T-helper 17 cell (primary cell): ENCODE measurements at places on chromosomes 13 and 19. TPM values are rescaled to one million over a fixed set of nuclear protein-coding genes. Genes with fewer than 3 reads are reported as not detected.
A peak's percentile ranks its signal among the peaks of the same experiment; 100 is the strongest.

DNA sequence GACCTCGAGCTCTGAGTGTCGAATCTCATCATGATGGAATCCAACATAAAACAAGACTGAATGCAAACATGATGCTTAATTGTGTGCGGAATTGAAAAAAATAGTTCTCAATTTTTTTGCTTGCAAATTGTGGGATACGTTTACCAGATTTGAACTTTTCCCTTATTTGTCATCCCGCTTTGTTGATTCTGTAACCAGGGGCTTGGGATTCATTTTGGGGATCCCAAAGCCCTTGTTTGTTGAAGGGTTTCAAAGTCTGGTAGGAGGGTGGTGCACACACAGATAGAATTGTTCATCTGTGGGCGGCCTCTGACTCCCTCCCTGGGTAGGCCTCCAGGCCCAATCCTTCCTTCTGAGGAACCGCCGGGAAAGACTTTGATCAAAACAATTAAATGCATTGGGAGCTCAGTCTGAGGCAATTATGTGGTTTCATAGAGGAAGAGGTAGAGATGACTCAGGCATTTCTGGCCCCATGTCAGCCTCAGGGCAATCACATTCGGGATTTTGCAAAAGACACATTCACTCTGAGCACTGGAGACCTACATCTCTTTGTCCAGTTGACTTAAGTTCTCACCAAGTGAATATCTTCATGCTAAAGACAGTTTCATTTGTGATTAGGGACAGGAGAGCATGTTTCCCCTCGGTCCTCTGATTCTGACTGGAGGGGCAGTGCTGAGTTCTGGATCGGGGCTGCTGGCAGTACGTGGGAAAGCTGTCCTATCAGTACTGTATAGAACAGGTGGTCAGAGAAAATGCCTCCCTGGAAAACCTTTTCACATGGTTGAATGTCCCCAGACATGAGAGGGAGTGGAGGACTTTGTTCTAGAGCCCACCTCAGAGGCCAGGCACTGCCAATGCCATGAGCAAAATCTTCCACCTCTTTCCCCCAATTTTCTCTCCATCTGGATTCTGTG, 27.8 kb upstream of the IGFL4 start:
- no peak for DNase-seq

DNA sequence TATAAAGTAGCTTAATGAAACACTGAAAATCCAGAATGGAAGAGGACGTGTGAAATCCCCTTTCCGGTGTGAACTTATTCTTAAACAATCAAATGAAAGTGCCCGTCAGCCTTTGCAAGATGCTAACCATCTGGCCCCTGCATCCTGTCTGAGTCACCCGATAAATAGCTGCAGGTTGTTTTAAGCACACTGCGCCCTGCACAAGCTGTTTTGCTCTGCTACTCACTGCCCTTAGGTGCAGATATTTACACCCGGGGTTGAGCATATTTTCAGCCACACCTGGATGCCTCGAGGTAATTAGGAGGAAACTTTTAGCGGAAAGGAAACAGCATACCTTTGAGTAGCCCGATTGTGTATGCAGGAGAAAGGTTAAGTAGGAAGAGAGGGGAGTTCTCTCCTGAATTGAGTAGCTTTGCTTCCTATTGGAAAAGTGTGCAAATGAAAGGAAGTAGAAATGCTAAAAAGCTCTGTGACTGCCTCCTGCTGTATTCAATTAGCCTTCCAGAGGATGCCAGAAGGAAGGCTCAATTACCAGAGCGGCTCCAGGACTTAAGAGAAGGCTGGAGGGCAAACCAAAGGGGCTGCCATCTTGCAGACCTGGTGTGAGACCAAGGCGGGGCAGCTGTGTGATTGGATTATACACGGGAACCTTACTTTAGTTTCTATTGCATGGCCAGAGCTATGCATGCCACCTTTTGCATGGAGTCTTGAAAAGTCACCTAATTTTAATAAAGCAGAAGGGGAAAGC, 42.5 kb downstream of the IRS2 start:
- DNase-seq, result no peak

DNA sequence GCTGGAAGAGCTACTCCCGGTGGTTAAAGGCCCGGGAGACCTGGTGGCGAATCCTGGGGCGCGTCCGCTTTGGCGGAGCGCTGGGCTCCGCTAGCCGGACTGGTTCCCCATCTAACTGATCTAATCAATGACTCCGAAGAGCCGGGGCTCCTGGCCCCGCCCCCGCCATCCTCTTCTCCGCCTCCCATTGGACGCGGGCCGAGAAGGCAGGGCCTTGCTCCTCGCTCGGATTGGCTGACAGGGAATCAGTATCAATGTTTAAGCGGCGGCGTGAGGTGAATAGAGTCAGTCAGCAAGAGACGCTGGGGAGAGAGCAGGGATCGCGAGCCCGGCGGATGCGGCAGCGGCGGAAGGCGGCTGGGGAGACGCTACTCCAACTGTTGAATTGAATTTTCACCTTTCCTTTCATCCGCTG, 1.7 kb upstream of the PCDH17 start:
- no peak for DNase-seq

- no peak for DNase-seq
Observed at GRCh38 chr13:50712456-50712855, 131.0 kb downstream of the DLEU7 start.

DNA sequence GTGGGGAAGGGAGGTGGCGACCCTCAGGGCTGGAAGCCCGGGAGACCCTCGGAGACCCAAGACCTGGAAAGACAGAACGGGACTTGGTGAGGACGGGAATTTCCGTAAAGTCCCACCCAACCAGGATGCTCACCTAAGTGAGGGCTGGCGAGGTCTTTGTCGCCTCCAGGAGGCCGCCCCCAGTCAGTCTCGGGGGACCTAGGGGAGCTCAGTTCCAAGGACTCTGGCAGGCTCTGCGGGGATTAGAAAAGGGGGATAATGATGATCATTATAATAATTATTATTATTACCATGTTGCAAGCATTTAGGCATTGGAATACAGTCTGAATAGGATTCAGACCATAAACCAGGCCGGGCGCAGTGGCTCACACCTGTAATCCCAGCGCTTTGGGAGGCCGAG, 9.1 kb upstream of the HSD17B14 start:
- DNase-seq, result no peak

- DNase-seq, result no peak
Observed at GRCh38 chr19:33385956-33386355, 12.4 kb downstream of the CEBPG start.

DNA sequence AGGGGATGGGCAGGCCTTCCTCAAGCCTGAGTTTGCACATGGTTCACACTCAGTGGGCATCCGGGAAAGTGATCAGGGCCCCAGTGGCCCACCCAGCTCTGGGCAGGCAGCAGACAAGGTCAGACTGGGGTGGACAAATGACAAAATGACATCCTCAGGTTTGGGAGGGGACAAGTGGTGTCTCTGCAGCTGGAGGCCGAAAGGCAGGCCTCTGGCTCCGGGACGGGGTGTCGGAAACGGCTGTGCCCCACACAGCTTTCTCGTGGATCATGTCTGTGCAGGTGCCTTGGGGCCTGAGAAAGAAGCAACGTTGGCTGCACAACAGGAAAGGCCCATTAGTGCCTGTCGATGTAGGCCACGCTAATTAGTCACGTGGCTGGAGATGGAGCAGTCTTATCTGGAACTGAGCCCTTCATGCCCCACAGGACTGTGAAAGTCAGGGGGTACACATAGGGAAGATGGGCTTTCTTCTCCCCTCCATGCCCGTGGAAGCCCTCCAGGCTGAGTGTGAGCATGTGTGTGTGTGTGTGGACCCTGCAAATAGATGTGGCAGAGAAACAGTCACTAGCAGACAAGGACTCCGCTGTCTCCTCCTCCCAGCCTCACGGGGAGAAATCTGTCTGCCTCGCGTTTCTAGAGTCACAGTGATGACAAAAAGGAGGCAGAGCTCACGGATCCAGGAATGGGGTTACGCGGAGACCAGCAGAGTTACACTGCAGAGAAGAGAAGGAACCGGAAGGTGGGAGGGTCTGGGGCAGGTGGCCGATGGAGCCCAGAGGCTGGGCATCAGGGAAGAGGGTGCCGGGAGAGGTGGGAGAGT, 44.2 kb downstream of the CHST8 start:
- no peak for DNase-seq

GRCh38 chr13:61700181-61700580, 284.5 kb upstream of the PCDH20 start:
- DNase-seq, result no peak

DNA sequence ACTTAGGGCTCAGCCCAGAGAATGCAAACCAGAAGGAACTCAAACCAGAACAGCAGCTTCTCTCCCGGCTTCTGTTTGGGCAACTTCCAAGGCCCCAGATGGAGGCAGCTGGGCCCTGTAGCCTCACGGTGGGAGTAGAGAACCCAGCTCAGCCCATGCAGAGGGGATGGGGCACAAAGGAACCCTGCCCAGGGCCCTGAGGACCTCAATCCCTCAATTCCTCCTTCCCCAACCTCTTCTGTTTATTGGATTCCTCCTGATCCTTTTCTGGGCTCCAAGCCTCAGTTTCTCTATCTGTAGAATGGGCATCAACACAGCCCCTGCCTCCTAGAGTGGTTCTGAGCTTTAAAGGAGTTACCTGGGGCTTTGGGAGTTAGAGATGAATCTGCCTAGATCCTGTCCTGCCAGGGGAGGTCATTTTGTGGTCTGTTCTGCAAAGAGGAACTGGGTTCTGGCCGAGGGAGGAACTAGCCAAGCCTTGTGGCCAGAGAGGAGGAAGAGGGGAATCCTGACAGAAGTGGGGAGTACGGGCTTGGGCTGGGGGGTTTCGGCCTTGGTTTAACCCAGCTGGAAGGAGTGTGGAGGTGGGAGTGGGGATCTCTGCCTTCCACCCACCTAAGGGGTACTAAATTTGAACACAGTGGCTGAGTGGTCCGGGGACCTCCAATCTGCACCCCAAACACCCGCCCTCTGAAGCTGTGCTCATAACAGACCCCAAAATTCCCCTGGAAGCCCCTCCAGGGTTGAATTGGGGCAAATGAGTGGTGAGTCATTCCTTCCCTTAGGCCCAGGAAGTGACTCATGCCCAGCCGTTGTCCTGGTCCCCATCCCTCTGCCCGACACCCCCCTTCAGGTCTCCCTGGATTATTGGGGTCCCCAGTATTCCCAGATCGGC, 2.7 kb downstream of the ADGRE5 start:
- peak; percentile 48 for DNase-seq

DNA sequence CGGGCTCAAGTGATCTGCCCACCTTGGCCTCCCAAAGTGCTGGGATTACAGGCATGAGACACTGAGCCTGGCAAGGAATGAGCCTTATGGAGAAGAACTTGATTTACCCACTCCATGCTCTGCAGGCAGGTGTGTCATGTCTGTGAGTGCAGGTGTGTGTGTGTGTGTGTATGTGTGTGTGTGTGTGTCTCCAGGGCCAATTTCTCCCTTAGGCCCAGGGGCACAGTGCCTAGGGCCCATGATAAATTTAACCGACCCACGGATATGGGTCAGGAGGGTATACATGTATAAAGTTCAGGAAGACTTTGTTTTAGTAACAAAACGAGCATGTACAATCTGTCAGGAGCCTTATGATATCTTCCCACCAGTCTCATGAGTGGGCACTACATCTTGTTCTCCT, 4.6 kb upstream of the FOSB start:
- no peak for DNase-seq

DNA sequence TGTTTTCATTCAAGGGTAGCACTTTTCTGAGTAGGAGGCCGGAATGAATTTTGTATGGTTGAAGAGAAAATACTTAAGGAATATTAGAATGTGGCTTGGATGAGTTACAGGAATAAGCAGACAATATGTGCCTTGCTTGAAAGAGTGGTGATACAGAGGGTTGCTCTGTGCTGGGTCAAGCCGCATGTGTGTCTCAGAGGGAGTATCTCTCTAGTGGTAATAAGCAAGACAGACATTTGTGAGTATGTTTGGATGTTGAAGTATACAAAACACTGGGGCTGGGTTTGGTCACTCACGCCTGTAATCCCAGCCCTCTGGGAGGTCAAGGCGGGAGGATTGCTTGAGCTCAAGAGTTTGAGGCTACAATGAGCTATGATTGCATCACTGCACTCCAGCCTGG, 103.9 kb downstream of the LMO7 start:
- DNase-seq, result no peak

GRCh38 chr19:41616792-41617621, 9.9 kb downstream of the CEACAM4 start:
- DNase-seq, result no peak

- peak; percentile 23 for DNase-seq
Observed at GRCh38 chr13:46172531-46172991, 9.4 kb downstream of the LCP1 start.

- no peak for DNase-seq
Observed at GRCh38 chr13:97002581-97002980, 8.3 kb upstream of the OXGR1 start.

DNA sequence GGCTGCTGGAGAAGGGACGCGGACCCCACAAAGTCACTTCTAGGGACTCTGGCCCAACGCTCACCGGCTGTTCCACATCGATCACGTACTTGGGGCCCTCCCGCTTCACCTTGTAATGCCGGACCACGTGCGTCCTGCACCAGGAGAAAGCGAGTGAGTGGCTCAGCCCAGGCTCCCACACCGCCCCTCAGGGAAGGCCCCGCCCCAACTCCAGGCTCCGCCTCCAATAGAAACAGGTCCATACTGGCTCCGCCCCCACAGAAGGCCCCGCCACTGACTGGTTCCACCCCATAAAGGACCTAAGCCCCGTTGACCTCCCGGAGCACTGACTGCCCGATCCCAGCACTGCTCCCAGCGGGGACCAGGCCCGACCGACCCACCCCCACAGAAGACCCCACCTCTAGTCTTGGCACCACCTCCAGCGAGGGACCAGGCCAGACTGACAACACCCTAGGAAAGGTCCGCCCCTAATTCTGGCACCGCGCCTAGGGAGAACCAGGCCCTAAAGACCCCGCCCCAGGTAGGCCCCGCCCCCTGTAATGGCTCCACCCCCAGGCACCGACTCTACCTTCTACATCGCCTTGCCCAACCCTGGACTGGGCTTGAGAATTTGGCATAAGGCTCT, 11.3 kb downstream of the STAP2 start:
- peak; percentile 43 for DNase-seq

DNA sequence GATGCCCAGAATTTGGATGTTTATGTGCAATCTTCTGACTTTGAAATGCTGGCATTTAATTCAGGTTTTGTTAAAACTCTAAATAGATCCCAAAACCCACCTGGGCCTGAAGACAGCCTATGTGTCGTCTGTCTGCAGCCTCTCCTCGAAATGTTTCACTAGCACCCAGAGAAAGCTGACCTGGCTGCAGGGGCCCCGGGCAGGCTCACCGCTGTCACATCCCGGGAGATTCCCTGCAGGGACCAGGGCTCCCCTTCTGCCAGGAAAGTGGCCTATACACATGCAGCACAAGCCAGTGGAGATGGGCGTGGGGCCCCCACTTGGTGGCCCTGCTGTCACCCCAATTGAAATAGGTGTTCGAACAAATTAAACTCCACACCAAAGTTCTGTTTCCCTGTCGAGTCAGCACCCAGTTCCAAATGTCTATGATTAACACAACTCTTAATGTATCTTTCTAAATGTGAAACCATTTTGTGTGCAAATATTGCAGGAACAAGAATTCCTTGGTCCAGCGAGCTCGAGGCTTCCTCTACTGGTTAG, 145.8 kb upstream of the ZNF507 start:
- DNase-seq, result no peak

GJB6 gene
- 3.3 TPM for total RNA-seq

NAA16 gene
- total RNA-seq, result 38.3 TPM

MAST1 gene
- total RNA-seq, result 4.1 TPM

NHLRC3 gene
- 10.7 TPM for total RNA-seq
